H54 (cell line): ENCODE measurements at places on chromosomes 5 and 9.
A peak's percentile ranks its signal among the peaks of the same experiment; 100 is the strongest.

GRCh38 chr5:135450952-135451351 is 1.2 kb downstream of the TIFAB start:
- no peak for DNase-seq

DNA sequence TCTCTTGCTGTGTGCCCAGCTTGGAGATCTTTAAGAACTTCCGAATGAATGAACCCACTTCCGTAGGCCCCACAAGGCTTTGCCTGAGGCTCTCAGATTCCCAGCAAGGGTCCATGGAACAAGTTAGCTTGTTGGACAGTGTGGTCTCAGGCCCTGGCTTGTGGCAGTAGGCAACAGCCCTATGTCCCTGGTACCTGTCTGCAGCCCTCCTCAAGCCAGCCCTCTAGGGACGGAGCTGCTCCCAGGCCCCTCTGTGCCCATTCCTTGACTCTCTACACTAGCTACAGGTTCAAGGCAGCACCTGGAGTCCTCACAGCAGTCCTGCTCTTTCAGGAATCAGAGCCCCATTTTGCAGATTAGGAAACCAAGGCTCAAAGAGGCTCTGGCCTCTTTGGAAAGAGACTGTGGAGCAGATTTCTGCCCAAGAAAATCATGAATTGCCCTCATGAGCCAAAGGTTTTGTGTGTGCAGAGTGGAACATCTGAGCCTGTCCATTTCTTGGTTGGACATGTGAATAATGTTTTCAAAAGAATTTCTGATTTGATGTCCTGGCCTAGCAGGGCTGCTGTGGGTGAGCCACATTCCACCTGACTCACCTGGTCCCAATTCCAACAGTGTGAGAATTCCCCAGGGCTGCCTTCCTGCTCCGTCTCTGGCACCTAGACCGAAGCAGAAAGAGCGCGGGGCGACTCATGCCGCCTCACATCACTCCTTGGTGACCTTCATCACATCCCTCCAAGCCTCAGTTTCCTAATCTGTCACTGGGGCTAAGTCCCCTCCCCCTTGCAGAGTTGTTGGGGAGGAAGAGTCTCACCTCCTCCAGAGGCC is 131.7 kb downstream of the BARX1 start:
- no peak for DNase-seq

DNA sequence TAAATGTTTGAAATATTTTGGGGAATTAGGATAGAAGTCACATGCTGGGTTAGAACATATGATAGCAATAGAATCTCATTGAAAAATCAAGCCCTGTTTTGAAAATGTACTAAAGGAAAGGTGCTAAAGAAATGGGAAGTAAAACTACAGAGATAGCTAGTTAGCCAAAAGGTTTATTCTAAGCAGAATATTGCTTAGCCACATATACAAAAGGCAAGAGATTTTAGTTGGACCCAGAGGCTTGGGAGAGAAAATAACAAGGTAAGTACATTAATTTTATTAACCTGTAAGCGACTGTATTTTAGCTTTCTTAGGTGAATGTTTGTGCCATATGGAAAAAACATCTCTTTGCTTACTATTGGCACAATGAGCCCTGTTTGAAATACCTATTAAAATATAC is 108.3 kb downstream of the RPS23 start:
- DNase-seq: no peak

- DNase-seq: no peak
Observed at GRCh38 chr9:70389621-70390266, 24.7 kb downstream of the KLF9 start.

- DNase-seq: peak; percentile 80
Observed at GRCh38 chr5:112737463-112738190, at the start of gene APC. TSS of gene APC (plus strand) at chr5:112737885. CDS start at chr5:112754891, 17,006 bp downstream.
